ENCODE measurements at places on chromosomes 5 and 9.

- no peak for DNase-seq
Measured at GRCh38 chr5:173689171-173689736, 72.8 kb upstream of the BOD1 start.

GRCh38 chr5:54667136-54667535 is 149.6 kb downstream of the SNX18 start:
- DNase-seq, result no peak

DNA sequence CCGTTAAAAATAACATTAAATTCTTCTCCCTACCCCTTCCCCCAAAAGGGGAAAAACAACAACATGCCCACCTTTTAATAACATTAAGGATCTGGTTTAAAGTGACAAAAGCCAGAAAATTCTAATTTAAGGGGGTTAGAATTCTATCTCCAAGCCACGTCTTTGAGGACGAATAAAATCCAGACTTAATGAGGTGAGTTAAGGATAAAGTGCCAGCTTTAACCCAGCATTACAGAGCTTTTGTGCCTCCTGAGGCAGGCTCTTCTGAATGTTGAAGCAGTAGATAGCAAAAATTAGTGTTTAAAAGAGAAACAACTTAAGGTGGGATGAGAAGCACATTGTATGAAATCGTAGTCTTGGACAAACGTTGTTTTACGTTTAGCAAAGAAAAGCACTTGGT is 329.0 kb upstream of the MPDZ start:
- no peak for DNase-seq

- DNase-seq, result peak; percentile 50
Measured at GRCh38 chr5:116574367-116575325, at the start of gene SEMA6A. SEMA6A (minus strand) TSS chr5:116574823; CDS start chr5:116504944, 69,879 bp downstream.

Measured in CD4-positive, alpha-beta T cell treated with Interleukin-4 for 1 hour (primary cell).